ENCODE measurements at places on chromosomes 2 and 18.

- no peak for DNase-seq
Measured at GRCh38 chr2:148578493-148578884, 66.1 kb upstream of the EPC2 start.

GRCh38 chr2:61055557-61055956 is 10.1 kb upstream of the SANBR start:
- DNase-seq = no peak

DNA sequence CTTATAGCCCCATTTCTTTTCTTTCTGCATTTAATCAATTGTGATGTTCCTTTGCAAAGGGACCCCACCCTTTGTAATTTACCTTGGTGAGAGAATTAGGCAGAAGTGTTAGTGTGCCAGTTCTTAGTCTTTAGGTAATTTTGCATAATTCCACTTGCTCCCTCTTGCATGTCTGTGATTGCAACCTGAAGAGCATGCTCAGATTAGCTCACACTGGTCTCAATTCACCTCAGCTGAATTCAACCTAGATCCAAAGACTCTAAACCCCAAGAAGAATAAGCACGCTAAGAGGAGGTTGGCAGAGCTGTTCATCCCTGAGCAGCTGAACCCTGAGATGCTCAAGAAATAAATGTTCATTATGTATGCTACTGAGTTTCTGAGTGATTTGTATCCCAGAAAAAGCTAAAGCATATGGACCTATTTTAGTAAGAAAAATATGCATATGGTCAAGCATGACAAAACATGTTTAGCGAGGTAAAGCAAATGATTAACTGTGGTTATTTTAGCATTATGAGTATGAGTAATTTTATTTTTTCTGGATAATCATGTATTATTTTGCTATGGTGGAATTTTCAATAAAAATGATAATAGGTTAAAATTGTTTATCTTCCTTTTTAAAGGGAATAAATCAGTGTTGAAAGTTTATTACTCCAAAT is 299.2 kb upstream of the ZSWIM2 start:
- no peak for DNase-seq

GRCh38 chr18:63131106-63131958 is 188.2 kb downstream of the BCL2 start:
- DNase-seq = peak; percentile 46

DNA sequence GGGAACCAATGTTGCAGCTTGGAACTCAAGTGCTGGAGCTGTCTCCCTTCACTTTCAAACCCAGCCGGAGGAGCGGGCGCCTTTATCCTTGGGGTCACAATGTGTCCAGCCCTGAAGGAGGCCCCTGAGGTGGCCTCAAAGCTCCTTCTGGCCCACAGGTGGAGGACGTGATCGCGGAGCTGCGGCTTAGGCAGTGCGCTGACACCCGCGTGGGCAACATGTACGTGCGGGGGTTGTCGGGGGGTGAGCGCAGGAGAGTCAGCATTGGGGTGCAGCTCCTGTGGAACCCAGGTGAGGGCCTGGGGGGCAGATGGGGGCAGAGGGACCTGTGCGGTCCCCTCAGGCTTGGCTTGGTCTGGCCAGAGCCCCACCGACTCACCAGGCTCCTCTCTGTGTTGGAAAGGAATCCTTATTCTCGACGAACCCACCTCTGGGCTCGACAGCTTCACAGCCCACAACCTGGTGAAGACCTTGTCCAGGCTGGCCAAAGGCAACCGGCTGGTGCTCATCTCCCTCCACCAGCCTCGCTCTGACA is 13.5 kb downstream of the ABCG8 start:
- no peak for DNase-seq

GRCh38 chr2:44949329-44950151 is 8.0 kb downstream of the SIX3 start:
- DNase-seq = no peak

GRCh38 chr2:207163053-207163755 is 2.5 kb downstream of the KLF7 start:
- no peak for DNase-seq

GRCh38 chr2:176526995-176527901 is 258.0 kb downstream of the MTX2 start:
- DNase-seq = no peak

- DNase-seq = no peak
Measured at GRCh38 chr2:444937-445884, 157.3 kb upstream of the ALKAL2 start.

GRCh38 chr2:240128608-240129145 is 7.4 kb downstream of the COPS9 start:
- DNase-seq = no peak

- DNase-seq = no peak
Measured at GRCh38 chr2:102279391-102279735, 32.0 kb upstream of the IL1RL1 start.

GRCh38 chr2:199751492-199752120 is 99.4 kb downstream of the FTCDNL1 start:
- no peak for DNase-seq

- DNase-seq = no peak
Measured at GRCh38 chr2:201987426-201987825, 46.2 kb upstream of the FZD7 start.

GRCh38 chr18:74489676-74490075 is 6.5 kb upstream of the CNDP2 start:
- no peak for DNase-seq

DNA sequence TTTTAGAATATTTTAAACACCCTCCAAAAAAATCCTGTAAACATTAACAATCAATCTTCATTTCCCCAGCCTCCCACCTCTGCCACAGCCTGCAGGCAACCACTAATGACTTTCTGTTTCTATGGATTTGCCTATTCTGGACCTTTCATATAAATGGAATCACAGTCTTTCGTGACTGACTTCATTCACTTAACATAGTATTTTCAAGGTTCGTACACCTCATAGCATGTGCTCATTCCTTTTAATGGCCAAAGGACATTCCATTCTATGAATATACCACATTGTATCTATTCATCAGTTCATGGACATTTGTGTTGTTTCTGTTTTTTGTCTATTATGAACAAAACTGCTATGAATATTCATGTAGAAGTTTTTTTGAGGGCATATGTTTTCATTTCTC is 48.5 kb downstream of the NAT8 start:
- DNase-seq = no peak

GRCh38 chr2:240440704-240441320 is 5.3 kb downstream of the GPC1 start:
- DNase-seq = no peak

DNA sequence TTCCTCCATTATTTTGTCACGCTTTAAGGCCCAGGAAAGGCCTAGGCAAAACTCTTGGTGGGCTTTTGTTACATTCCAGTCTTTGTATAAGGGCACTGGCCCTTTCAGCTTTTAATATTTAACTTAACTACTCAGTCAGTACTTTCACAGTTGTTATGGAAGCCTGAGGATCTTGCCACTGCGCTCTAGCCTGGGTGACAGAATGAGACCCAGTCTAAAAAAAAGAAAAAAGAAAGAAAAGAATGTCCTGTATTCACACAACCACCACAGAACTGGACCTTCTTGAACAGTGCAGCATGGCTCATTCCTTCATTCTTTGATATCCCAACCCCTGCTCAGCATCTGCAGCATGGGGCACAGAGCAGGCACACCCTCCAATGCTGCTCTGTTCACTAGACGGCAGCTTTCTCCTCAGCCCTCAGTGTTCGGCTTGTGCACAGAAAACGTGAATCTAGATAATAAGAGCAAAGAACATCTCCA is 93.4 kb upstream of the MSH2 start:
- no peak for DNase-seq

- no peak for DNase-seq
Measured at GRCh38 chr2:98469862-98470544, 25.3 kb downstream of the INPP4A start.

DNA sequence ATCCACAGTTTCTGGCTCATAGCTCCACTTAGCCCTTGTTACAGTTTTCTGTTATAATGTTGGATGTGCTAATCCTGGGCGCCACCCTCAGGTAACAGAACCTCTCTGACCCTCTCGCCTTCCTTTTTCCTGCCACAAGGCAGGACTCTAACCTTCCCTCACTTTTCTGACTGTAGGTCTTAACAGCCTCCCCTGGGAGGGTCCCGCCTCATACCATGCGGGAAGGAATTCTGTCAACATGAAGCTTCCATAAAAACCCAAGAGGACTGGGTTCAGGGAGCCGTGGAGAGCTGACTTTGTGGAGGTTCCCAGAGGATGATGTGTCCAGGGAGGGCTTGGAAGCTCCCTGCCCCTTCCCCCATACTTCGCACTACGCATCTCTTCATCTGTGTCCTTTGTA is 11.9 kb upstream of the RAB17 start:
- no peak for DNase-seq

- DNase-seq = no peak
Measured at GRCh38 chr2:109013051-109013450, 24.0 kb upstream of the EDAR start.

- no peak for DNase-seq
Measured at GRCh38 chr2:231795525-231796327, 9.5 kb downstream of the COPS7B start.

DNA sequence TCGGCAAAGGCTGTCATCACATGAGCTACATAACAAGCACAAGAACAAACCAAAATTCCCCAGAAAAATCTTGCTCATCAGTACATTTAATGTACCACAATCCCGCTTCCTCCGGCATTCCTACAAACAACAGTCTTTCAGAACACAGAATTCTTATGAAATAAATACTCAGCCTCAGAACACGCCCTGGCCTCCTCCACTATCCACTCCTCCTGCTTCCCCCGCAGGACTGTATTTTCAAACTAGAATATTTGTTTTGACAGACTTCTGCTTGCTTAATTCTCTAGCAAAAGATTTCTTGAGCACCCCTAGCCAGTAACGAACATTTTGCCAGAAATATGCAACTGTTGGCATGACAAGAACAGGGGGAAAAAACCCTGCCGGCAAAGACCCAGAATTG is 131.2 kb downstream of the THADA start:
- DNase-seq = no peak

- no peak for DNase-seq
Measured at GRCh38 chr2:202261531-202261930, 4.0 kb upstream of the NOP58 start.

GRCh38 chr2:157487271-157487610 is 43.4 kb upstream of the CYTIP start:
- no peak for DNase-seq

DNA sequence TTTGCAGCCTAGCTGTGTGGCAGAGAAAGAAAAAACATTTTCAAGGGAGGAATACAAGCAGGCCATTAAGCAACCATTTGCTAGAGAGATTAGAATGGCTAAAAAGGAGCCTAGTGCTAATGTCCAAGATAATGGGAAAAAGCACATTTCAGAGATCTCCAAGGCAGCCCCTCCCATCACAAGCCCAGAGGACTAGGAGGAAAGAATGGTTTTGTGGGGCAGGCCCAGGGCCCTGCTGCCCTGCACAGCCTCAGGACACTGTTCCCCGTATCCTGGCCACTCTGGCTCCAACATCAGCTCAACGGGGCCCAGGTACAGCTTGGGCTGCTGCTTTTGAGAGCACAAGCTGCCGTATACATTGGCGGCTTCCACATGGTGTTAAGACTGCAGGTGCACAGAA is 16.5 kb upstream of the GBX2 start:
- DNase-seq = no peak

DNA sequence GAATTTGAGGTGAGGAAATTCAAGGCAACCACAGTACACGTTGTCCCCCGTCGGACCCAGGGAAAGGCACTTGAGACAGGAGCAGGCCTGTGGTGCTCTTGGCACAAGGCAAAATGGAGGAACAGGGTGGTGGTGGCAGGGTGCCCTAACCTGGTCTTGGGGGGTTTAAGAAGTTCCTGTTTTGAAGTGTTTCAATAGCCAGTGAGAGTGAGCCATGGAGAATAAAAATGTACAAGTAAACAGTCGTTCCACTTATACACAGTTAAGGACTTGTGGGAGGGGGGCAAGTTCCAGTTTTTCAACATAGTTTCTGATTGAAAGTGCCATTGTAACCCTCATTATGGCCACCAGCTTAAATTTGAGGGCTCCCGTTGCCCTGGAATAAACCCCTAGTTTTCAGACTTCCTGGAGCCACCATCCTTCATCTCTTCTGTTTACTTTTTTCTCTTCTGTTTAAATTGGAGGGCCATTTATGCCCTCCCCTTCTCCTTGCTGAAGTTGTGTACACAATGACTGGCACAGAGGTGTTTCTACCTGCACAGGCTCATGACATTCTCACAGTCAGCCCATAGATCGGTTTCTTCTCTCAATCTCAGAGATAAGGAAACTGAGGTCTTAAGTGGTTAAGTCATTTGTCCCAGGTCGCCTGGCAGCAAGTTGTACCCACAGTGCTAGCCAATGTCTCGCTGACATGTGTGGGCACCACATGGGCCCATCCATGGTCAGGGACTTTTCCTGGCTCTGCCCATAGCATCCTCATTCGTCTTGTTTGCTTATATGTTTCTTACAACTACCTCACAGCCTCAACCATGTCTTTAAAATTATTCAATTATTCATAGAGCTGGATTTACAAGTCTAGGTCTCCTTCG is 66.0 kb upstream of the ST3GAL5 start:
- no peak for DNase-seq

GRCh38 chr2:126495189-126495588 is 160.8 kb upstream of the GYPC start:
- DNase-seq = no peak

DNA sequence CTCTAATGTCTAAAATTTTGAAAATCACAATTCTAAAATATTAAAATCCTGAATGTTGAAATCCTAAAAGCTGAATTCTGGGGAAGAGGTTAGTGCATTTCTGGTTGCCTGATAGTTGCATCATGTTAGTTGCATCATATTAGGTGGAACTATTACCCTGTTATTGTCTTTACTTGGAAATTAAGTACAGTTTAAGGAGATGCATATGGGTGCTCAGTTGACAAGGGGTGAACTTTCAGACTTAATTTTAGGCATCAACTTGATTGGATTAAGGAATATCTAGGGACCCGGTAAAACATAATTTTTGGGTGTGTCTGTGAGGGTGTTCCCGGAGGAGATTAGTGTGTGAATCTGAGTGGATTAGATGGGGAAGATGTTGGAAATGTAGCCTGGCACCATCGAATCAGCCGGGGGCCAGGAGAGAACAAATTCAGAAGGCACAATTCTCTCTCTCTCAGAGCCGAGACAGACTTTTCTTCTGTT is 409.8 kb downstream of the PLCL1 start:
- DNase-seq = no peak

DNA sequence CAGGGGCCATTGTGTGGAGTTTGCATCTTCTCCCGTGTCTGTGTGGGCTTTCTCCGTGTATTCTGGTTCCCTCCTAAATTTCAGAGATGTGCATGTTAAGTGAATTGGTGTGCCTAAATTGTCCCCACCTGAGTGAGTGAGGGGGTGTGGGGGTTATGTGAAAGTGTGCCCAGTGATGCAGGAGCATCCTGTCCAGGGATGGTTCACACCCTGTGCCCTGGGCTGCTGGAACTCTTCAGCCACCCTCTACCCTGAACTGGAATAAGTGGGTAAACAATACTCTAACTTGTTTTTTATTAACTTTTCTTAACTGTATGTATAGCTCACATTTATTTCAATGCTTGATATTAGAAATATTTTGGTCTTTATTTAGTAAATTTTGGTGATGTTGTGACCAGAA is 56.0 kb downstream of the UBE2E3 start:
- DNase-seq = no peak

All from activated CD4-positive, CD25-positive, alpha-beta regulatory T cell treated with anti-CD3 and anti-CD28 coated beads, Interleukin-2, amount 50 U/mL, for 16 hours (primary cell).